ENCODE measurements at places on chromosomes 2 and 18. TPM values are rescaled to one million over a fixed set of nuclear protein-coding genes. Genes with fewer than 3 reads are reported as not detected.

DNA sequence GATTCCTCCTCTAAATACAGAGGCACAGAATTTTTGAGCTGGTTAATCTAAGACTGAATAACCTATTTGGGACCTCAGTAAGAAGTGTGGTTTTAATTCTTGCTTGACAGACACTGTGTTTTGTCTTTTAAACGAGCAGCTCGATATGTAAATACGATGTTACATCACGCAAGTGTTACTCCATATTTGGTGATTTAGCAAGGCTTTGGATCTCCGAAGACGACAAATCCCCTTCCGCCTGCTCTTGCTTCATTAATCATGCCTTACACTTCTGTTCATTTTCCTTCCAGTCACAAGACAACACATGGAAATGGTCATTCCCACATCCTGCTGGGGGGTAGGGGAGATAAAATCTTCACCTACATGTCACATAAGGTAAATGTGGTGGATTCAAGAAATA lies 9.4 kb downstream of the BCL11A start:
- no peak overlapping the region for H3K27ac ChIP-seq
- peaks cover under 1% of the 10 kb centered on the region for H3K4me1 ChIP-seq
- no peak overlapping the region for H3K4me3 ChIP-seq
- no peaks in the 10 kb centered on the region for H3K27me3 ChIP-seq
- no peaks in the 10 kb centered on the region for H3K36me3 ChIP-seq

REG1B gene
- 0.18 TPM for polyA plus RNA-seq

DNA sequence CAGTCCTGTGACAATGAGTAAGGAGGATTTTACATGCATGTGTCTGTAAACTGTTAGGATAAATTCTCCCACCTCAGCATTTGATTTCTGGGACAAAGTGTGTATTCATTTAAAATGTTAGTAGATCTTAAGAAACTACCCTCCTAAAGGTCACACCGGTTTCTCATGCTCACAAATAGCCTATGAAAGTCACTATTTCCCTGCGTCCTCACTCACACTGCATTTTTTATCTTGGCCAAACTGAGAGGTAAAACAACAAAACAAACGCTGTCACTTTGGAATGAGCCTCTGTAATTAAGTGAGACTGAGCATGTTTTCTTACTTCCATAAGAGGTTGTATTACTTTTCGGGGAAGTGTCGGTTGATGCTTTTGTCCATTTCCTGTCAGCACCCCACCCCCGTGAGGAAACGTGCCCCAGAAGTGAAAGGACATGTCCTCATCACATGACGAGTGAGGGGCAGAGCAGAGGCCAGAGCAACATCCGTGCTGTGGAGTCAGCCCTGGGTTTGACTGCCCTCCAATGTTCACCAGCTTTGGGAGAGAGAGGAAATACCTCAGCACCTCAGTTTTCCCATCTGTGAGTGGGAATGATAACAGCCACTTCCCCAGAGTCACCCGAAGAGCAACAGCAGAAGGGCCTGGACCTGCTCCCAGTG lies 3.1 kb downstream of the GYPC start:
- peaks cover 22% of the 10 kb centered on the region for H3K4me1 ChIP-seq
- no peaks in the 10 kb centered on the region for H3K27me3 ChIP-seq
- H3K27ac ChIP-seq: peak overlapping the region; percentile 80

GRCh38 chr2:168565112-168565511 lies 109.0 kb downstream of the CERS6 start:
- H3K27ac ChIP-seq: no peak overlapping the region
- peaks cover 3% of the 10 kb centered on the region for H3K36me3 ChIP-seq
- no peak overlapping the region for H3K4me3 ChIP-seq

WNT6 gene
- not detected for polyA plus RNA-seq

- DNase-seq: no peak
- H3K4me1 ChIP-seq: peaks cover 24% of the 10 kb centered on the region
- H3K4me3 ChIP-seq: no peak overlapping the region
- H3K27ac ChIP-seq: no peak overlapping the region
Observed at GRCh38 chr2:222651718-222652418, 4.0 kb downstream of the FARSB start.

DNA sequence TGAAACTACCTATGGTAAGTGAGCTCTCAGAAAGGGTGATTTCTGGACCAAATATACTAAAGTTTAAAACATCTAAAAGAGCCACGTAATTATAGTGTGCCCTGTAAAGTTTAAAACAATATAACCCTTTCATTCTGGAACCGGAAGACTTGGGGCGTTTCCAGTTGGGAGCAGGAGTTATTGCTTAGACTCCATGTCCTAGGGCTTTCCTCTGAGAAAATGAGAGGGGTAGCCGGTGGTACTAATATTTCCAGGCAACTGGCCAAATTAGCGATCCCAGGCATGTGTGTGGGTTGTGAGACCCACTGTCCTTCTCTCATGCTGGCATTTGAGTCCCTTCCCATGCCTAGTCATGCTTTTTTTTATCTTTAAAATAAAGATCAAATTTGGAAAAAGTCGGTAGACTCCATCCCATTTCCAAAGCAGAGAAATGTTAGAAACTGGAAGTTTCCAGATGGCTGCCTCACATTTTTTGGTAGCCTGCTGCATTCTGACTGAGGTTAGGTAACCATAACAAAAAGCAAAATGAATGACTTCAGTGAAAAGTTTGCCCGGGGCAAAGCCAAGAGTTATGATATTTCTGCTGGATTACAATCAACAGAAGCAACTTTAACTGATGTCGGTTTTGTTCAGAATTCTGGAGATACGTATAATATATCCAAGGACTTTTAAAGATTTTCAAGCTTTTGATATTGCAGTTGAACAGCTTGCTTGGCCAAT lies 227.4 kb downstream of the SS18 start:
- no peaks in the 10 kb centered on the region for H3K36me3 ChIP-seq
- DNase-seq: no peak
- no peak overlapping the region for H3K4me3 ChIP-seq
- H3K4me1 ChIP-seq: no peaks in the 10 kb centered on the region

HOXD8 gene
- polyA plus RNA-seq: not detected
